RPMI7951 (cell line): ENCODE measurements at places on chromosomes 11 and 22. TPM values are rescaled to one million over a fixed set of nuclear protein-coding genes. Genes with fewer than 3 reads are reported as not detected.

DNA sequence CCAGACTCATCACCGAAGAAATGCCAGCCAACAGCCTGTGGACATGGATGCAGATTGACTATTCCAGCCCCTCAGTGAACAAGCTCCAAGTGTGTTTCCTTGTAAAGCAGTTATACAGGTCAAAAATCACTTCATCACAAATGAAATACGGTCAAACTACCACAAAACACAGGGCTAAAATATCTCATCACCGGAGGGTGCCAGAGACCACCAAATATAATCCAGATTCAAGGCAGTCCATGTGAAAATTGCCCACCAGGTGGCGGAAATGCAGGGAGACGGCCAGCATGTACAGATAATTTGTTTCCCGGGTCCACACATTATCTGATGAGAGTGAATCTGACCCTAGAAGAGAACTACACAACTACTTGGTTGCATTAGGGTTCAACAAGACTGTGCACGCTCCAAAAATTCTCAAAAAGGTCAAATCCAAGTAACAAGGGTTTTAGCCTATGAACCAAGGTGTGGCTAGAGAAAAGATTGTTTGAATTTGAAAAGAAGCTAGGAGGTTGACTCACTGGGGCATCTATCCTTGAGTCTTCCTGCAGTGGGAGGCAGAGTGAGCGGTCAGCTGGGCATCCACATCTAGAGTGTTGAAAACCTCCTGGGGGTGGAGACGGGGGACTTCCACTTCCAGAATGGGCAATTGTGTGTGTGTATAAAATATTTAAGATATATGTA lies 71.7 kb downstream of the IGLL5 start:
- DNase-seq: peak; percentile 58

- DNase-seq: no peak
These were observed 23.6 kb upstream of the MYOD1 start for GRCh38 chr11:17695454-17696441.

DNA sequence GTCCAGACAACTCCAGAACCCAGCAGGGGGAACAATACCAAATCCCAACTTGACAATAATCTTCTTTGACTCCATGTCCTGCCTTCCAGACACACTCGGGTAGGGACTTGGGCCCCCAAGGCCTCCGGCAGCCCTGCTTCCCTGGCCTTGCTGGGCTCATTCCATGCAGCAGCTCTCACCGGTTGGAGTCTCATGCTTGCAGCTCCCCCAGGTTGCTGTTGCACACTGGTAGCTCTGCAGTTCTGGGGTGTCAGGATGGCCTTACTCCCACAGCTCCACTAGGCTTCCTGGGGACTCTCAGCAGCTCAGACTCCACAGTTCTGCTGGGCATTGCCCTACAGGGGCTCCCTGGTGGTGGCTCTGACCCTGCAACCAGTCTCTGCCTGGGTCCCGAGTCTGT lies 42.8 kb downstream of the ST3GAL4 start:
- DNase-seq: no peak

- no peak for DNase-seq
These were observed 14.6 kb downstream of the PPME1 start for GRCh38 chr11:74185695-74186094.

GRCh38 chr11:42773729-42774128 lies 538.1 kb upstream of the API5 start:
- DNase-seq: no peak

- no peak for DNase-seq
These were observed 729.3 kb downstream of the NTM start for GRCh38 chr11:132099692-132100091.

GRCh38 chr11:70255477-70256116 lies 14.9 kb upstream of the PPFIA1 start:
- no peak for DNase-seq

OR4A16 gene
- total RNA-seq: not detected in 2 replicates

SOX10 gene
- total RNA-seq: 3.0 and 3.2 TPM in 2 replicates

TYR gene
- total RNA-seq: 2.0 and 2.3 TPM in 2 replicates

LRP4 gene
- 0.98 and 1.4 TPM in 2 replicates for total RNA-seq

CD59 gene
- total RNA-seq: 118 TPM in 2 replicates
